ENCODE measurements at places on chromosomes 6 and 20.

GRCh38 chr6:87690441-87690840 is 11.6 kb downstream of the AKIRIN2 start:
- no peak for DNase-seq

- DNase-seq = no peak
Observed at GRCh38 chr20:15834857-15835256, 738.4 kb downstream of the KIF16B start.

GRCh38 chr6:4974962-4975361 is 28.9 kb downstream of the RPP40 start:
- DNase-seq = no peak

GRCh38 chr6:55009131-55009530 is 162.6 kb downstream of the FAM83B start:
- DNase-seq = no peak
